ENCODE measurements at places on chromosomes 4 and X.
A peak's percentile ranks its signal among the peaks of the same experiment; 100 is the strongest.

DNA sequence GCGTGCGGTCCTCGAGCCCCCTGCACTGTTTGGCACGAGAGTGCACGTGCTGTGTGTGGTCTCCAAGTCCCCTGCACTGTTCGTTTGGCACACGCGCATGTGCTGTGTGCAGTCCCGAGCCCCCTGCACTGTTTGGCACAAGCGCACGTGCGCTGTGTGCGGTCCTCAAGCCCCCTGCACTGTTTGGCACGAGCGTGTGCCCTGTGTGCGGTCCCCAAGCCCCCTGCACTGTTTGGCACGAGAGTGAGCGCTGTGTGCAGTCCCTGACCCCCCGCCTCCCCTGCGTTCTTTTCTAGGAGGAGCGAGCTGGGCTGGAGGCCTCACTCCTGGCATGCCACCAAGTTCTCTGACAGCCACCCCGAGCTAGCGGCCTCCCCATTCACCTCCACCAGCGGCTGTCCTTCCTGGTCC is 76.5 kb upstream of the CLDN34 start:
- DNase-seq, result no peak

DNA sequence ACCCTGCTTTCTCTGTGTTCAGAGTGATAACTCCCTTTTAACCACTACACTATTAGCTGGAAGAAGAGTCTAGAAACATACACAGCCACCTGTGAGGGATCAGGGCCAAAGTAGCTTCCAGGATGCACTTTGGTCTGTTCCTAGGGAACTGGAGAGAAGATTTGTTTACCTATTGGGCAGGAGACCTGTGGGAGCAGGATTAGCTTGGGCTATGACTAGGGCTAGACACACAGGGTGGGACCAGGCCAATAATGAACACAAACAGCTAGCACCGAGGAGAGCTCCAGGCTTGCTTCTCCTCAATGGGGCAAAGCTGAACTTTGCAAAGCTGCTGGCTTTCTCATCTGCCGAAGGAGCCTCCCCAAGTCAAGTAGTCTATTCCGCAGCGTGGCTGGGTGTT is 24.4 kb upstream of the MAP7D3 start:
- no peak for DNase-seq

GRCh38 chr4:73599182-73599581 is 21.1 kb downstream of the RASSF6 start:
- DNase-seq, result no peak

GRCh38 chr4:20298455-20298854 is 46.8 kb downstream of the SLIT2 start:
- no peak for DNase-seq

- DNase-seq, result no peak
These were observed 37.7 kb downstream of the FHDC1 start for GRCh38 chr4:152973629-152974467.

DNA sequence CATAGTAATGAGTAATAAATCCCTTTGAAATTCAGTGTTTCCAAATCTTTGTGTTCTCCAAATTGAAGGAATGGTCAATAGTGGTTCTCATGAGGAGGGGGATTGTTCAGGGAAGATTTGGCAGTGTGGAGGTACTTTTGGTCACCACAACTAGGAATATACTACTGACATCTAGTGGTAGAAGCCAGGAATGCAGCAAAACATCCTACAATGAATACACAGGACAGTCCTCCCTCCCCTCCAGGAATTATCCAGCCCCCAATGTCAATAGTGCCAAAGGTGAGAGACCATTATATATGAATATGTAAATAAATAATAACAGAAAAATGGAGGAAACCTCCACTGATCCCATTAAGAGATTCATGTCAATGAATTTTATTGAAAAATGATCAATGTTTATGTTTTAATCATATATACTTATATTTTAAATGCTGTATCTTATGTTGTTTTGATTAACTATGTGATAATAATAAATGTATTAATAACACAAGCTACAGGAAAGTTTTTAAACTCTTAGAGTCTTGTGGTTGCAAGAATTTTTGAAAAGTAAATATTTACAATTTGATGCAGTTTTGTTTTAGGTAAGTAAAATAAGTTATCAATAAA is 14.4 kb upstream of the FAM9A start:
- DNase-seq, result peak; percentile 6

GRCh38 chrX:10576777-10577447 is 43.5 kb downstream of the MID1 start:
- DNase-seq, result no peak

DNA sequence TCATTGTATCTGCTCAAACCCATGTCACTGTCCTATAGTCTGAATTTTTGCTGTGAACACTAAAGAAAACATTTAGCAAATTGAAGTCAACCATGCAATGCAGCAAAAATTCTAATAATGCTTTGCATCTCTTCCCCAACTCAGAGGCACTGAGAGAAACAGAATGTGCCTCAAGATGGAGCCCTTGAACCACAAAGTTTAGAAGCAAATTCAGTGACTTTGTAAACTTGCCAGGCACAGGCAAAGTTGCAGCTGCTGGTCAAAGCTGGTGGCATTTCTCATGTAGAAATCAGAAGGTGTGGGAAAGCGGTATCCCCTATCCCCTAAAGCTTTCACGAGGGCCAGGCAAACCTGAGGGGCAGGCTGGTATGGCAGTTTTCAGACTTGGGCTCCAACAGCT is 121.7 kb upstream of the DIPK2B start:
- peak; percentile 41 for DNase-seq

DNA sequence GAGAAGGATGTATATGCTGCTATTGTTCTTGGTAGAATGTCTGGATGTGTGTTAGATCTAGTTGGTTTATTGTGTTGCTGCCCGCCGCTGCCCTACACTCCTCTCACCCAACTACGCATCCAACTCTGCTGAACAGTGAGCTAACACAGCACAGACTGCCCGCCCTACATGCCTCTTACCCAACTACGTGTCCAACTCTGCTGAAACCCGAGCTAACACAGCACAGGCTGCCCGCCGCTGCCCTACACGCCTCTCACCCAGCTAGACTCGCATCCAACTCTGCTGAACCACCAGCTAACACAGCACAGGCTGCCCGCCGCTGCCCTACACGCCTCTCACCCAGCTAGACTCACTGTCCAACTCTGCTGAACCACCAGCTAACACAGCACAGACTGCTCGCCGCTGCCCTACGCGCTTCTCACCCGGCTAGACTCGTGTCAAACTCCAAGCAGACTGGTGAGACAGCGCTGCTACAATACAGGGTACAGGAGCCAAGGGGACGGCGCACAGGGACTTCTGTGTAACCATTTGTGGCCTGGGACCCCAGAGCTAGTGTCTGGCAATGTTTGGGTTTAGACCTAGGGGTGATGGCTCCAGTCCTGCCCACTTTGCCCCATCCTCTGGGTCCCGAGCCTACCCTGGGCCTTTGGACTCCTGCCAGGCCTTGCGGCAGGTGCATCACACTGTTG is 11.6 kb upstream of the CTBP1 start:
- no peak for DNase-seq

GRCh38 chr4:107452717-107453630 is 267.1 kb downstream of the PAPSS1 start:
- no peak for DNase-seq

DNA sequence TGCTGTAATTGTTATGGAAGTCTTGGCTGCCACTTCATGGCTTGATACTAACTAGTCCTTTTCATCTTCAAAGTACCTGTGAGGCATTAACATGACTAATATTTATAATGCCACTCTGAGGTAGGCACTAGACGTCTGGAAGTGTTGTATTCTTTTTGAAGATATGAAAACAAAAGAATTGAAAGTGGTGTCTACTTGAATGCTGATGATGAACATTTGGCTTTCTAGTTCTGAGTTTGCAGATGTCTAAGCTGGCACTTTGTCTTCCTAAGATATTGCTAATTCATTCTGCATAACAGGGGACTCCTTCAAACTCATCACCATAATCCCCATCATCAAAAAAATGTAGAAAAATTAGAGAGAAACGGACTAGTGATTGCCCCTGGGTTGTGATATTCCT is 41.6 kb upstream of the HAND2 start:
- no peak for DNase-seq

DNA sequence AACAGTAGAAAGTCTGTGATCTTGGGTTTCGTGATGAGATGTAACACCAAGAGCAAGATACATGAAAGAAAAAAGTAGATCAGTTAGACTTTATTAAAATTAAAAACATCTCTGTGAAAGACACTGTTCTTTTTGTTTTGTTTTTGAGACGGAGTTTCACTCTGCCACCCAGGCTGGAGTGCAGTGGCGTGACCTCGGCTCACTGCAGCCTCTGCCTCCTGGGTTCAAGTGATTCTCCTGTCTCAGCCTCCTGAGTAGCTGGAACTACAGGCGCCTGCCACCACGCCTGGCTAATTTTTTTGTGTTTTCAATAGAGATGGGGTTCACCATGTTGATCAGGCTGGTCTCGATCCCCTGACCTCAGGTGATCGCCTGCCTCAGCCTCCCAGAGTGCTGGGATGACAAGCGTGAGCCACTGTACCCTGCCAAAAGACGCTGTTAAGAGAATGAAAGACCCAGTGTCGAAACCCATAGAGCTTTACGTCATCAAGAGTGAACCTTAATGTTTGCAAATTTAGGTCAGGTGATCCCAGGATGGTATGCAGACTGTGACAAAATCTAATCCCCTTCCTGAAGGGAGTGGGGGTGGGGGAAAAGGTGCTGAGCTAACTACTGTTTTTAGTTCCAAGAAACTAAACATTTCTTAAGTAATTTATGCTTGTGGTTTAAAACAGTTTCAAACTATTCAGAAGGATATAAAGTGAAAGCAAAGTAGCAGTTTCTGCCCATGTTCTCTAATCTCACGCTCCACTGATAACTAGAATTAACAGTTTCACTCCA is 8.0 kb downstream of the OFD1 start:
- DNase-seq, result no peak

Measured in prostate gland (tissue), 2 donors.